ENCODE measurements at places on chromosomes 3 and 15.
A peak's percentile ranks its signal among the peaks of the same experiment; 100 is the strongest.

- DNase-seq, result no peak
Measured at GRCh38 chr3:115022199-115022598, 124.9 kb downstream of the ZBTB20 start.

DNA sequence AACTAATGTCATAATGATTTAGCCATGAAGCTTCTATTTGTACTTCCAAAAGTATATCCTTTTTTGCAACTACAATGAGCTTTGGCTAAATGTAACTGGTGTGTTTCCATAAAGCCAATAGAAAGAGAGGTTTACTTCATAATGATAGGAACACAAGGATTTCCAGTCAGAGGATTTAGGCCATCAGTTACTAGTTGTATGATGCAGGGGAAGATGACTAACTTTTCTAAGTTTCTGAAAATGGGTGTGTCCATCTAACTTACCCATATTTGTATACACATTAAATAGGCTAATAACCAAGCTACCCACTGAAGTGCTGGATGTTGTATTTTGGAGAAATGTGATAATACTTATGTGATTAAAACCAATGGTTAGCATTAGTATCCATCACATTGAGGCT lies 55.7 kb downstream of the SLC4A7 start:
- DNase-seq, result no peak

DNA sequence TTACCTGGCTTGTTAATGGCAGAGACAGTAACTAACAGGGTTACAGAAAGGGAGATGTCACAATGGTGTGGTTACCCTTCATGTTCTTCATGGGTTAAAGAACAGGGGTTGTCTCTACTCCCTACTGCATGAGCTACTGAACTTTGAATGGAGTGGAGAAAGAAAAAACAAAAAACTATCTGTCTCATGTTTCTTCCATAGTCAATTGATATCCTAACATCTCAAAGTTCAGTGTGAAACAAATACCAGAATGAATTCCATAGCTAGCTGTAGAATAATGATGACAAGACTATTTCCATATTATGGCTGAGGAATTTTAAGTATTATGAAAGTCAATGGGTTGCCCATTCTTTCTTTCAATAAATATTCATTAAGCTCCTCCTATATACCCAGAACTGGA lies 161.3 kb upstream of the LPP start:
- no peak for DNase-seq

DNA sequence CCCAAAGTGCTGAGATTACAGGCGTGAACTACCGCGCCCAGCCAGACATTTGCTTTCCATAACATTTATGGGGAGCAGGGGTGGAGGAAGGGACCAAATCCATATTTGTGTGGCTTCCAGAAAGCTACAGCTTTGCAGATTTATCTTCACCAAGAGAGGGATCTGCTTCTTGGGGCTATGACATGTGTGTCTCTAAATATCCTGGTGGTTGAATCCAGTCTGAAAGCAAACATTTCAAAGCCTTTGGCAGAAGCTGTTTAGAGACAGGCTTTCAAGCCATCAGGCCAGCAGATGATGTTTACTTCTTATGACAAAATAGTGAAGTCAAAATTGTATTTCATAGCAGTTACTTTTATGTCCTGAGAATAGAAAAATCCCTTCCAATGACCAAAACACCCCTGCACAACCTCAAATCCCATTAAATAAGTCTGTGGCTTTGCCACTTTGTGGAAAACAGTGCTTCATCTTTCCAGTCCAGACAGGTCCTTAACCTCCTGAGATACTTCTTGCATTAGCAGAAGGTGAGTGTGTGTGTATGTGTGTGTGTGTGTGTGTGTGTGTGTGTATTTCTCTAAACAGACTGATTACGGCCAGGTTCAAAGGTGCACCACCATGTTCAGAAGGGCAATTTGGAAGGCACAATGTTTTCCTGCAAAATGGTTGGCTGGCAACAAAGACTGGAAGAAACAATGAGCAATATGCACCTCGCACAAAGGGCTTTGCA lies 191.4 kb upstream of the LRIG1 start:
- DNase-seq, result no peak

DNA sequence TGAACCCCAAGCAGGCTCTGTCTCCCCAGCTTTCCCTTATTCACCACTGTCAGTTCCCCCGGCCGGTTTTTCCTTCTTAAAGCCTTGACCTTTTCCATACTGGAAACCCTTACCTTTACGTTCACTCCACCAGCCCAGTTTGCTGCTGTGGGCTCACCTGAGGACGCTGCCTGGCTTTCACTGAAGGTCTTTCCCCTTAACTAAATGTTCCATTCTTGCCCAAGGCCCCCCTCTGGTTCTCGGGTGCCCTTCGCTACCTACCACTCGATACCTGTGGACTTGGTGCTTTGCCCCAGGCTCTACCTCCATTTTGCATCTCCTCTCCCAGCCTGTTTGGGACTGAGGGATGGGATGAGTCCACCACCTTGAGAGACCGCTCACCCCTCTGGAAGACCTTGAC lies 851 bp downstream of the AP2M1 start:
- DNase-seq, result no peak

- no peak for DNase-seq
Measured at GRCh38 chr15:85742186-85742821, 52.4 kb downstream of the KLHL25 start.

GRCh38 chr3:123758081-123758564 lies 126.0 kb downstream of the MYLK start:
- peak; percentile 6 for DNase-seq

DNA sequence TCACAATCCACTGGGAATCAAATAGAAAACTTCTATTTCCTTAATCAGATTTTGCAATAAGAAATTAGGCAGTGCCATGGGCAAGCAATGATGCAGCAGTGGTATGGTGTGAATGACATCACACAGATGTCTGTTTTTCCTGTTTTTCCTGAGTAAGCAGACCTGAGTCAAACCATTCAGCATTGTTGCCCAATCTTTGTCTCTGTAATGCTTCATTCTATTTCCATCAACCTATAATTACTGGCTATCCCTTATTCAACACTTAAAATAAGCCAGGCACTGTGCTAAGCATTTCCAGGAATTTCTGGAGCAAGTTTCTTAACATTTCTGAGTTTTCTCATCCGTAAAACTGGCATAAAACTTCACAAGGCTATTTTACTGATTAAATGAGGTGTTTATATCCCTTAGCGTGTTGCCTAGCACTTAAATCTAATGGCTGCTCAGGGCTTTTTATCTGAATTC lies 11.3 kb upstream of the OXSR1 start:
- no peak for DNase-seq

GRCh38 chr3:87478716-87479115 lies 202.3 kb upstream of the POU1F1 start:
- no peak for DNase-seq

DNA sequence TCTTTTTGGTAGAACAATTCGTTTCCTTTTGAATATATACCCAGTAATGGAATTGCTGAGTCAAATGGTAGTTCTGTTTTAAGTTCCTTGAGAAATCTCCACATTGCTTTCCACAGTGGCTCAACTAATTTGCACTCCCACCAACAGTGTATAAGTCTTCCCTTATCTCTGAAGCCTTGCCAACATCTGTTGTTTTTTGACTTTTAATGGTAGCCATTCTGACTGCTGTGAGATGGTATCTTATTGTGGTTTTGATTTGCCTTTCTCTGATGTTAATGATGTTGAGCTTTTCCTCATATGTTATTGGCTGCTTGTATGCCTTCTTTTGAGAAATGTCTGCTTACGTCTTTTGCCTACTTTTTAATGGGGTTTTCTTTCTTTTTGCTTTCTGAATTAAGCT lies 270.6 kb upstream of the MEIS2 start:
- DNase-seq, result no peak

GRCh38 chr3:119551598-119551997 lies 7.8 kb downstream of the CD80 start:
- DNase-seq, result no peak

- no peak for DNase-seq
Measured at GRCh38 chr3:111194048-111194447, 122.4 kb downstream of the NECTIN3 start.

GRCh38 chr3:62705721-62706120 lies 169.5 kb downstream of the CADPS start:
- DNase-seq, result no peak
